ENCODE measurements at places on chromosomes 1 and 21.

- DNase-seq, result no peak
Observed at GRCh38 chr1:157542676-157543075, 9.6 kb downstream of the FCRL5 start.

DNA sequence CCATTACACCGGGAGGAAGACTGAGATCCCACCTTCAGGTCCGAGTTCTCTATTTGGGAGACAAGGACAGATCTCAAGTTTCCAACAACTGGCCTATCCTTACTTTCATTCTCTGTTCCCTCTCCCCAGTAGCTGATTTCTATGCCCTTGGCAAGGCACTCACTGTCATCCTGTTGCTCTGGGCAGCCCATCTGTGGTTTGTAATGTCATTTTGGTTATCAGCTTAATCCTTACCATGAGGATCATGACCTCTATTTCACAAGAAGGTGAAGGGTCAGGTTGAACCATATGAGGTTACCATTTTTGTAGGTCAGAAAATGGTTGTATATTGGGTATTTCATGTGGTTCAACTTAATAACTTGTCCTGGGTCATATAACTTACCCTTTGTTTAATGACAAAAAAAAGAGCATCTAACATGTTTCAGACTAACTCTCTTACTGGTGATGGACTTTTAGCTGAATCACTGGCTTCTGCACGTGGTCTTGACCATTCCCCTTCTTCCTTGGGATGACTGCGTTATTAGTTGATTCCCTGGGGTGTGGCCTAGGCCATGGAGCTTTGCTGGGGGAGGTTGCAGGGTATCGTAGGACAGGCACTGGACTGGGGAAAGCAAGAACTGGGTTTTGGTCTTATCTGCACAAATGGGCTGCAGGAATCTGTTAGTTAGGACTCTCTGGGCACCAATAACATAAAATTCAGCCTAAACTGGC lies 120.2 kb downstream of the ACTL8 start:
- peak; percentile 81 for DNase-seq

GRCh38 chr1:228809621-228810394 lies 74.5 kb downstream of the RHOU start:
- DNase-seq, result no peak

DNA sequence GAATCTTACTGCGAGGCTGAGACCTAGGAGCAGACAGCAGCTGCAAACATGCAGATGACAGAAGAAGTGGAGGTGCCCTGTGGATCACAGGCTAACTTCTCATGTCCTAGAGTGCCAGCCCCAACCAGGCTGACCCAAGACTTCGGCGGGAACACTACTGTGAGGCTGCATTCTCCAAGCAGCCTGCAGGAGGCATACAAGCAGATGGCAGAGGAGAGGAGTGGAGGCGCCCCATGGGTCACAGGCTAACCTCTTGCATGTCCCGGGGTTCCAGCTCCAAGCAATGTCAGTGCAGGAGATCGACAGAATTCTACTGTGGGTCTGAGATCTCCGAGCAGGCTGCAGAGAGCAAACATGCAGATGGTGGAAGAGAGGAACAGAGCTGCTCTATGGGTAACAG lies 98.1 kb upstream of the ZNF678 start:
- DNase-seq, result no peak

DNA sequence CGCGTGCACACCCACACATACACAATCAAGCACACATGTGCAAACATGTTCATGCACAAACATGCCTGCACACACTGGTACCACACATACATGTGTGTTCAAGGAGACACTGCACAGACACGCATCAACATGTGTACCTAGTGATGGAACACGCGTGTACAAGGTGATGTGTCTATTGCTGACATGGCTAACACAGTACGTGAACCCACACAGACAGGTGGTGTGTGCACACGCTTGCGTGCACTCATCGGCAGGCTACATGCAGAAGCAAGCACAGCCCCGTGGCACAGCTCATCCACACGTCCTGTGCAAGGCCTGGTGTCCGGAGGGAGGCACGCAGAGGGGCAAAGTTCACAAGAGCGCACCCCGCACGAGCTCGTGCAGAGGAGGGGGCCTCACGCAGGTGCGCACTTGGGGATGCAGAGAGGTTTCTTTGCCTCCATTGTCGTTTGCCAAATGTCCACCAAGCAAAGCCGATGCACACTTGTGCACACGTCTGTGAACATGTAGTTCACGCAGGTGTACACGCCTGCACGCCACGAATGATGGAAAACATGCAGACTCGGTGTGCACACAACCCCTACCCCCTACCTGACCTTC lies 969 bp downstream of the ACAP3 start:
- DNase-seq, result no peak
